Stimulated activated CD8-positive, alpha-beta memory T cell treated with anti-CD3 and anti-CD28 coated beads, Interleukin-2, amount 100 ng/mL, for 48 hours (primary cell): ENCODE measurements at places on chromosomes 1 and 21.

- peak; percentile 69 for DNase-seq
These were observed 15.6 kb downstream of the UTP11 start for GRCh38 chr1:38028105-38028591.

DNA sequence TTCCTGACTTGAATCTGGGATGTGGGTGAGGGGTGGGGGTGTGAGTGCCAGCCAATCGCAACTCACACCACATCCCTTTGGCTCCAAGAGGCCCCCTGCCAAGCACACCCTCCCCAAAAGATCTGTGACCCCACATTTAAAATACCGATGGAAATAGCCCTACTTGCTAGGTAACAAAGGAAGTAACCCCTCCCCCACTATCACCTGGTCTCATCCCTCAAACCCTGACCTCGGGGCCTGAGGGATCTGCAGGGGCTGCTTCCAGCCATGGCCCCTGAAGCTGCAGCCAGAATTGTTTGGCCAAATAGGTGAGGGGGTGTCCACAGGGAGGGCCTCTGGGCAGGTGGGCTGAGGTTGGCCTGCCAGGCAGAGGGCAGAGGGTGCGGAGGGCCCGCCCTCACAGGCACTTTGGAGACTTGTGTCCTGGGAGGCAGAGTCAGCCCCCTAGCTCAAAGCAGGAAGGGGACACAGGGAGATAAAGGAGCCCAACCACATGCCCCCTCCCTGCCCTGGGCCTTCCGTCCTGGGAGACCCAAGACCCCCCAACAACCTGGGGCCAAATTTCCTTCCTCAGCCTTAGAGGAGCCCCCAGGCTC, 37.2 kb downstream of the SDC3 start:
- DNase-seq: no peak

DNA sequence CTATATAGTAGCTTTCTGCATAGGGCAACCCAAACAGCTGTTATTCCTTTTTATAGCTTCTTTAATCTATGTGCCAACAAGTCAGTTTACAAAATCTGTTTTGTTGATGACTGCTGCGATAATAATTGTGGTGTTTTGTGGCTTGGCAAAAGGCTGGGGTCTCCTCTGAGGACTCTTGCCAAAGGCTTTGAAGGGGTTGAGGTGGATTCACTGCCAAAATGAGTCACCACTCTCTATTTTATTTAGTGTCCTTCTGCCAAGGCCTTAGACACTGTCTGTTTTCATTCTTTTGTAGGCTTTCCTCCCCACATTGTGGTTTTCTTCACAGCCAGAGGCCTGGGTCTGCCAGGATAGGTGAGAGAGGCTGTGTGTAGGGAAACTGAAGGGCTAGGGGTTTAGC, 161.8 kb downstream of the NFIA start:
- DNase-seq: no peak

- no peak for DNase-seq
These were observed 185.1 kb upstream of the CAMK1G start for GRCh38 chr1:209398313-209398991.

GRCh38 chr1:111702504-111703050, 36.6 kb downstream of the INKA2 start:
- DNase-seq: no peak

DNA sequence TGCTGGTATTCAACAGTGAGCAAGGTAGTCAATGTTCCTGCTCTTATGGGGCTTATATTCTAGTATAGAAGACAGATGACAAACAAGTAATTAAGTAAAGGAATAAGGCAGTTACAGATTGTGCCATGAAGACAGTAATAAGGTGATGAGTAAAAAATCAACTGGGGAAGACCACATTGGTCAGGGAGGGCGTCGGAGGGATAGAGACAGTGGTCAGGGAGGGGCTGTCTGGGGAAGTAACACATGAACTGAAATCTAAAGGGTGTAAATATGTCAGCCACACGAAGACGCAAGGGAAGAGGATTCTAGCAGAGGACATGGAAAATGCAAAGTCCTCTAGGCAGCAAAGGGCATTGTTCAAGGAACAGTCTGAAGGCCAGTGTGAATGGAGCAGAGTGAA, 10.1 kb downstream of the IL12RB2 start:
- DNase-seq: no peak

- DNase-seq: no peak
These were observed 126.1 kb downstream of the CACHD1 start for GRCh38 chr1:64595871-64596515.

DNA sequence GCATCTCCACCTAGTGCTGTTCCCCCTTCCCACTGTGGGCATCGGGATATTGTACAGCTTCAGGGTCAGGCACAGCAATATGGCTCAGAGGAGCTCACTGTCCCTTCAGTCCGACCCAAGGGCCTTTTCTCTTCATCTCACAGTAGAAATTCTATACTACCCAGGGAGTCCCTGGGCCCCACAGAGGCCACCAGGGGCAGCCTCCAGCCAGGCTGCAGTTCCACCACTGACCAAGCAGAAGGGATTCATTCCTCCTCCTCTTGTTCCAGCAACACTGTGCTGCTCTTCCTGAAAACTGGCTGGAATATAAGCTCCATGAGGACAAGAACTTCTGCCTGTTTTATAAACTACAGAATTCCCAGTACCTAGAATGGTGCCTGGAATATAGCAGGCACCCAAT, 70.5 kb downstream of the CD34 start:
- DNase-seq: no peak

DNA sequence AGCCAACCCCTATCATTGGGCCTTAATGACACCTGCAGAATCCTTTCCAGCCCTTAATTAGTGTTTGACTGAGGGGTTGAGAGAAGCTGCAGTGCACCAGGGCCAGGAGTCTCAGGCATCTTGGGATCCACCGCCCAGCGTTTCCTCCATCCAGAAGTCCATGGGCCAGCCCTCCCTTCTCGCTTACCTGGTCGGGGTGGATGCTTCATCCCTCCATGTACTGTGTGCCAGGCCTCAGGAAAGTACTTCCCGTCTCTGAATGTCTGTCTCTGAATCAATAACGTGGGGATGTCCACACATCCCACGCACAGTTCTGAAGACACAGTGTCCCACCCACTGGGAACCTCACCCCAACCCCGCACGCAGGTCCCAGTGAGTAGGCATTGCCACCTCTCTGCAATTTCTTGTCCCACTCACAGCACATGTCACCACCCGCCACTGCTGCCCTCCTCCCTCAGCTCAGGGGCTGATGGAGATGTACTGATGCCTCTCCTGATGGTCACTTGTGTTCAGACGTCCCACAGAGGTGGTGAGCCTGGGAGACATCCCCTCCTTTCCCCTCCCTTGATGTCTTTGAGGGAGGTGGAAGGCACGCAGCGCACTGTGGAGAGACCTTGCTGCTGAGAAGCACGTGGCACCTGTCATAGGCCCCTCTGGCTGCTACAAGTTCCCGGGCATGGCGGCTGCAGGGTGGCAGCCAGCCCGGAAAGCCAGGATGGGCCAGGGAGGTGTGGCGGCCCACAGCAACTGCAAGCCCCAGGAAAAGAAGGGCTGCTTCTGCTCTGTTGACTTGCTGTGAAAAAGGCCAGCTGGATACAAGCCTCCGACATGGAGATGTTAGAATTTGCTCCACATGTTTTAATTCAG, 29.4 kb upstream of the PRSS38 start:
- DNase-seq: no peak

GRCh38 chr21:44684483-44684882, 2.5 kb upstream of the KRTAP12-1 start:
- DNase-seq: no peak

- DNase-seq: no peak
These were observed 5.2 kb upstream of the ERRFI1 start for GRCh38 chr1:8031176-8031785.

DNA sequence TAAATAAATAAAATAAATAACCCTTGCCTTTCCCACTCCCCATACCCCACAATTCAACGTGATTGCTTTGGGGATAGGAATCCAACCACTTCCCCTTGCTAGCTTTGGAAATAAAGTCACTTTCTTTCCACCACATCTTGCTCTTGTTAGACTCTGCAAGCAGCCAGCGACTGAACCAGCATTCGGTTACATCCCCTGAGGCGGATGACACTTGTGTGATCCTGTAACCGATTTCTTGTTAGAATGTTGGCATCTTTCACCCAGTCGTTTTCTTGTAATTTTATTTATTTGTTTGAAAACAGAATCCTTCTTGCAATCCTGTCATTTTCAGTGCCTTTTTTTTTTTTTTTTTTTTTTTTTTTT, 1.6 kb upstream of the IFNGR2 start:
- DNase-seq: no peak

DNA sequence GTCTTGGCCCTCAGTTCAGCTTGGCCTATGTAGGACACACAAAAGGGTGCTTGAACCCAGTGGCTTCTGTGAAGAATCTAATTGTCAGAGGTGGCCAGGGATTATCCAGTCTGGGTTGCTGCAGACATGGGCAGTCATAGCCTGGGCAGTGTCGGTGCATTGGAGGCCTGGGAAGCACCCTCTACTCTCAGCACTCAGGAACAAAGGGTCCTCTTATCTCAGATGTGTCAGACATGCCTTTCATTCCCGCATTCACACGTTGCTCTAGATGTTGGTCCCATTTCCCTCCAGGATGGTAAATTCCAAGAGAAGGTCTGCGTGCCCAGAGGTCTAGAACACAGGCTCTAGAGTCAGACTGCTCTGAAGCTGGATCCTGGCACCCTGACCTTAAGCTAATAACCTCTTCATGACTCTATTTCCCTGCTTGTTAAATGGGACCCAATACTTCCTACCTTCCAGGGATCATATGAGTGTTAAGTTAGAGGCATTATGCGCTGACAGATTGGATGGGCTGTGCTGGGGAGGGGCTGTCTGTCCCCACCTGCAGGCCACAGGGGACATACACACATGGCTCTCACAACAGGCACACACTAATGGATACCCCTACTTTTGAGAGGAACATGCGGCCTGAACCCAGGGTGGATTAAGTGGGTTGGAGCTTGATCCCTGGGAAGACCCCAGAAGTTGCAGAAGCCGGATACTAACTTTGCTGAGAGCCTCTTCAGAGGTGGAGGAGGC, 16.5 kb upstream of the EDN2 start:
- no peak for DNase-seq

GRCh38 chr1:231410036-231410612, 12.0 kb downstream of the EGLN1 start:
- DNase-seq: no peak

DNA sequence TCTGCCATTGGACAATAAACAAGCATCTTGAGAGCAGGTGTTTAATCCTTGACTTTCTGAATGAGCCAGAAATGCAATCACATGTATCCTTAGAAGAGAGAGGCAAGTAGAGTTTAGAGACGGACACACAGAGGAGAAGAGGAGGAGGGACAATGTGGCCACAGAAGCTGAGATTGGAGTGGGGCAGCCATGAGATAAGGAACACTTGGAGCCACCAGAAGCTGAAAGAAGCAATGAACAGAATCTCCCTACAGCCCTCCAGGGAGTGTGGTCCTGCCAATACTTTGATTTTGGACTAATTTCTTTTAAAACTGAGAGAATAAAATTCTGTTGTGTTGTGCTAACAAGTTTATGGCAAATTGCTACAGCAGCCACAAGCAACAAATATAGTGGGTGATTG, 141.0 kb downstream of the ATP6V1G3 start:
- DNase-seq: no peak

- DNase-seq: no peak
These were observed 197.8 kb downstream of the PBX1 start for GRCh38 chr1:164756741-164757140.

GRCh38 chr1:23964790-23965740, 5.4 kb downstream of the PNRC2 start:
- no peak for DNase-seq

- DNase-seq: no peak
These were observed 88.3 kb upstream of the IPO9 start for GRCh38 chr1:201740670-201741111.

DNA sequence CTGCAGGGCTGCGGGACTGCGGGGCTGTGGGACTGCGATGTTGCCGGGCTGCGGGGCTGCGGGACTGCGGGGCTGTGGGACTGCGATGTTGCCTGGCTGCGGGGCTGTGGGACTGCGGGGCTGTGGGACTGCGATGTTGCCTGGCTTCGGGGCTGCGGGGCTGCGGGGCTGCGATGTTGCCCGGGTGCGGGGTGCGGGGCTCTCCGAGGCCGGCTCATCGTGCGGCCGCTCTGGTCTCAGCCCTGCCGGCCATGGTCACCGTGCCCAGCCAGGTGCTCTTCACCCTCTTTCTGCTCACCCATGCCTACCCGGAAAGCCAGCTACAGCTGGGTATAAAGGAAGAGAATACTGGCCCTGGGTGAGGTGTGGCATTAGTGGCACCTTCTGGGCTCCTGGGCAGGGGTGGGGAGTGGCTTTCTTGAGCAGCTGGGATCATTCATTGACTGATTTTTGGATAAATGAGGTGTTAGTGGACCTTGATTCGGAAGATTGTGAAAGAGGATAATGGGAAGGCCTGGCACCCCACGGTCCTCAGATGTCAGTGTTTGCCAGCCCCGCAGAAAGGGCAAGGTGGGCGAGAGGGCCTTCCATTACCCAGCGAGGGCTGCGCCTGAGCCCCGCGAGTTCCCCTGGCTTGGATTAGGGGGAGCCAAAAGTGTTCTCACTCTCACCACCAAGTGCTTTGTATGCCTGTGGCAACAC, 36.3 kb downstream of the COQ8A start:
- no peak for DNase-seq

- DNase-seq: no peak
These were observed 77.2 kb downstream of the ADGRL2 start for GRCh38 chr1:81877940-81878339.

DNA sequence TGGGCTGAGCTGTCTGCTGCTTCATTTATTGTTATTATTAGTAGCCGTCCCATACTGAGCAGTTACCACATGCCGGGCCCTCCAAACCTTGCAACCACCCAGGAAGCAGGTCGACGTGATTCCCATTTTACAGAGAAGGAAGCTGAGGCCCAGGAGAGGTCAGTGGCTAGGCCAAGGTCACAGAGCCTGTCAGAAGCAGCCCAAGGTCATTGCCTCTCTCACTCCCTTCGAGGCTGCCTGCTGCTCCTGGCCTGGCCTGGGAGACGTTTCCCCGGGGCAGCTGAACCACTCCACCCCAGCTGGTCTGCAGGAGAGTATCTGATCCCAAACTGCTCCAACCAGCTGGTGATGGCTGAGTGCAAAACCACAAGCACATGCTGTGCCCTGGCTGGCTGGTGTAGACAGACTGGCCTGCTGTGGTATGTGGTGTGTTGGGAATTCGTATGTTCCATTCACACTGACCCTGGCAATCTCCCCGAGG, 6.5 kb downstream of the PADI4 start:
- no peak for DNase-seq

DNA sequence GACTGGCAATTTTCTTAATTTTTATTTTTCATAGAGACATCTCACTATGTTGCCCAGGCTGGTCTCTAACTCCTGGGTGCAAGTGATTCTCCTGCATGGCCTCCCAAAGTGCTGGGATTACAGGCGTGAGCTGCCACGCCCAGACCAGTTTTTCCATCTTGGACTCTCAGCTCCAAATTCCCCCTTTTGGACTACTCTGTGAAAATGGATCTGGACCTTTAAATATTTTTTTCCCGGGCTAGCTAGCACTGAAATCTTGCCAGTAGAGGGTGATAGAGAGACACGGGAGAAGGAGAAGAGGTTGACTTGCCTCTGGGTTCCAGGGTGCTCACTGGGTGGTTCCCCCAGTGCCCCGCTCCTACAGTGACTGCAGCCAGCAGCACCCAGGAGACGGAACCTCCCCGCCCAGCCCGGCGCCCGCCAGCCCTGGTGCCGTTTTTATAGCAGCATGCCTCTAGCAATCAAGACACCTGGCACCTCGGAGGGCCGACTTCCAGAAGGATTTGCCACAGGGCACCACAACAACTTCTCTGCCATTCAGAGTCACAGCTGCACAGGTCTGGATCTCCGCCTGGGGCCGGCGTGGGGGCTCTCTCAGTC, 34.7 kb upstream of the SCCPDH start:
- peak; percentile 20 for DNase-seq
